ENCODE measurements at places on chromosomes 6 and 20.

GRCh38 chr6:112309244-112309643, 37.9 kb upstream of the RFPL4B start:
- DNase-seq: no peak

- peak; percentile 53 for DNase-seq
These were observed at the start of gene LAMA2 for GRCh38 chr6:128882991-128883611. TSS of gene LAMA2 (plus strand) at chr6:128883138. CDS start at chr6:128883246, 108 bp downstream.

DNA sequence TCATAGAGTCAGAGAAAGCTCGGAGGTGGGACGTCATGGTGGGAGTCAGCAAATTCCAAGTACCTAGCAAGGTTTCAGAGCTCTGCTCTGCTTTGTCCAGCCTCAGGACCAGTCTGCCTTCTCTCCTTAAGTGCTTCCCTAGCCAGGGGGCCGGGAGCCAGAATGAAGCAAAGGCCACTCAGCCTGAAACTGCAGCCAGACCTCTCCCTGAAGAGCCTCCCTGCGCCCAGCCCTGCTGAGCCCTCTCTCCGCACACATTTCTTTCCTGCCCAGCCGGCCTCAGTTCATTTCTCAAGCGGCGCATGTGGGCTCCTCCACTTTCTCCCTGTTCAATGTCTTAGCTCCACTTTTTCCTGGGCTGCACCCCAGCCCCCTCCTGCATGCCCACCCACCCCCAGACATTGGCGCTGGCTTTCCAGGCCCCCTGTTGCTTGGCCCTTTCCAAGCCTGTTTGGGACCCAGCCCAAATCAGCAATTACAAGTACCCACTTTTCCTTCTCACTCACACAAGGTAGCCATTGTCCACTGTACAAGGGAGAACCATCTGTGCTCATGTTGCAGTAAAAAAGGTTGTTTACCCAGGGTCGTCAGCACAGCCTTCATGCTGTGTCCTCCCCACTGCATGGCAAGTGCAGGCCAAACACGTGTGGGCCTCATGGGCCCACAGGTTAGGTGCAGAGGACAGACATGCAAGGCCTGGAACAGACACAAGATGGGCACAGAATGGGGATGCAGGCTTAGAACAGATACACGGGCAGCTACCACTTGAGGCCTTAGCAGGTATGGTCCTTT, 147.1 kb downstream of the MRPL14 start:
- DNase-seq: peak; percentile 35

DNA sequence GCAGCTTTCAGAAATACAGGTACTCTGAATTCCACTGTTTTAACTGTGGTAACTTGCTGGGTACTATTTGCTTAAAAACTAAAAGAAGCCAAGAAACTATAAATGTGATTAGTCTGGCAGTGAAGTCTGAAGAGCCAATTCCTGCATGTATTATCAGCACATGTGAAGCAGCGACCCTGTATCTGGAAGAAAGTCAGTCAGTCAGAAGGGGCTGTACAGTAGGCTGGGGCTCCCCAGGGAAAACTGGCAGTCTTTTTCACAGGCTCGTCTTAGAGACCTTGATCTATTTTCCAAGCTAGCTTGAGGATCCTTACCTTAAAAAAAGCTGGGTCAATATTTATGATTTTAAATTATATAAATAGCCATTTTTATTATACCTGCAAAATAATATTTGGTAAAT, 104.9 kb downstream of the PDSS2 start:
- DNase-seq: no peak

DNA sequence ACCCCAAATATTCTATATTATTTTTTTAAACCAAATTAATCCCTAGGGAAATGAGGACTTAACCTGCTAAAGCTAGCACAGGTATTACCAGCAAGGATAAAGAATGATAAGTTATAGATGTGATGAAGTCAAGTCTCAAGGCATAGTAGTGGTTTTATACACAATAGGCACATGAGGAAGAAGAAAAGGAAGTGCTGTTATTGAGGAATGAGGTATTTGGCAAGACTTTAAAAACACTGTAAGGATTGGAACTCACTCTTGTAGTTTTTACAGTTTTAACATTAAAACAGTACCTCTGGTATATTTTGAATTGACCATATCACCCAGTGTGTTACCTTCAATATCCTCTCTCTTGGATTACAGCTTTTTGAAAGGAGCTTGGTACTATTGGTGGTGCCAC, 54.6 kb downstream of the PHF3 start:
- DNase-seq: no peak

- no peak for DNase-seq
These were observed 9.3 kb downstream of the NAPB start for GRCh38 chr20:23412026-23412425.

GRCh38 chr6:33297956-33298772, 578 bp downstream of the RGL2 start:
- no peak for DNase-seq

- DNase-seq: no peak
These were observed 81.1 kb downstream of the ATP9A start for GRCh38 chr20:51687108-51687507.

DNA sequence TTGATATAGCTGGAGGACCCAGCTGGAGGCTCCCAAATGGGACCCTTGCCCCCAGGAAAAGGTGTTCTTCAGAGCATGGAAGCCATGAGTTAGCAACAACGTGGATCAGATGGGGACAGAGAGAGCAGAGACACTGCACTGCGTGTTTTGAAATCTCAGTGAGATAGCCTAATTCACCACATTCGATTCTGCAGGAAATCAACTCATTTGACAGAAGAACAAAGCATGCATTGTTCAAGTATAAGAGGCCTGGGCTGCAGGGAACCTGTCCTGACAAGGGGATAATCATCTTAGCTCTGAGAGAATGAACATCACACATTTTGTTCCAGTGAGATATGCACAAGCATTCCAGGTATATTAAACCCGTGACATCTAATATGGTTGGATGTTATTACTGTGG, 450.2 kb downstream of the CDH26 start:
- DNase-seq: no peak

DNA sequence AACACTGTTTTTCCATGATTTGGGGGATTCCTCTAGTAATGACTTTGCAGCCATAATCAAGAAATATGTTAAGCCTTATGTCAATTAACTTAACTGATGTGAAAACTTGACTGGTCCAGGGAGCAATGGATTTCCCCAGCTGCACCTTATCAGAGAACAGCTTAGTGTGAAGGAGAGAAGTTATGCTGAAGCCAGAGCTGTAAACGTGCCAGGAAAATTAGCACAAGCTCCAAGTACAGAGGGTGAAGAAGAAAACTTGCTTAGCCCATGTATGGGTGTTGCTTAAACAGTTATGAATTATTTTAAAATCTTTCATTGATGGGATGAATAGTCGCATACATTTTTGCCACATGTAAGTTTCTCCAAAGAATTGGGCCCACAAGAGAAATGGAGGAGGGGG, 214.9 kb upstream of the RNF217 start:
- DNase-seq: no peak

DNA sequence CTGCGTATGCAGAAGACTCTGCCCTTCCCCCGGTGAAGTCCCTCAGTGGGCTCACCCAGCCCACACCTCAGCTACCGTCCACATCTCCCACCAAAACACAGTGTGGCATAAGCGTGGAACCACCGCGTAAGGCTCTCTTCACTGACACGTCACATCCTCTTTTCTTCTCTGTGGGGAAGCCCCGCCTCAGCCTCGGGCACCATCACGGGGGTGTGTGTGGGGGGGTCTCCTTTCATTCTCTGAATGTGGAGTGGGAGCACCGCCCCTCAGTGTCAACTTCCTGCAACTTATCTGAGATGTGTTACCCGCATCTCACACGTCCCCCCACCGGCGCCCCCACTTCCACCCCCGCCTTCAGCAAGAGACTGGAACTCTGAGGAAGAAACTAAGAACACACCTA, 388.4 kb upstream of the JARID2 start:
- peak; percentile 85 for DNase-seq

DNA sequence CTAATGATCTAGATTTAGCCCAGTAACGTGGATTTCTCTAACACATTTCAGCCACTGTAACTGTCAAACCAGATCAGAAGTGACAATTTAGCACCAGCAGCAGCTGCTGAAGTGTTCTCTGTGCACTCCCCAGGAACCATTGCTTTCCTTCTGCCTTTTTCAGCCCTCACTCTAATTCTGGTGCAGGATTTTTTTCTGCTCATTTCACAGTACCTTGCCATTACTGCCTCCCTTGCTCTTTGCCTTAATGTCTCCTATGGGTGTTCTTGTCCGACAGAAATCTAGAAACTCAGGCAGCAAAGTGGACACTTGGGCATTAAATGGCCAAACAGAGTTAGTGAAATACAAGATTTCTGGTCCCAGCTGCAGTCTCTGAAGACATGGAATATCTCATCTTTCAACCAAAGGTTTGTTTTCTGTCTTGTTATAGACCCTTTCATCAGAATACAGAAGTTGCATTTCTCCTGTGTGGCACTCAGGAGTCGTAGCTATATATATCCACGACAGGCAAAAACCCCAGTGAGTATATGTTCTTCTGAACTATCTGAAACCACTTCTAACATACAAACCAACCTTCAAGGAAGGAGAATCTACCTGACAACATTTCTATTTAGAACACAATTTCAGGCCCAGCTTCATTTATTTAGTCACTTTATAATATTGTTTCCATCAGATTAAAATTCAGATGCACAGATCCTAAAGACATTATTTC, 92.9 kb downstream of the THEMIS start:
- DNase-seq: no peak

DNA sequence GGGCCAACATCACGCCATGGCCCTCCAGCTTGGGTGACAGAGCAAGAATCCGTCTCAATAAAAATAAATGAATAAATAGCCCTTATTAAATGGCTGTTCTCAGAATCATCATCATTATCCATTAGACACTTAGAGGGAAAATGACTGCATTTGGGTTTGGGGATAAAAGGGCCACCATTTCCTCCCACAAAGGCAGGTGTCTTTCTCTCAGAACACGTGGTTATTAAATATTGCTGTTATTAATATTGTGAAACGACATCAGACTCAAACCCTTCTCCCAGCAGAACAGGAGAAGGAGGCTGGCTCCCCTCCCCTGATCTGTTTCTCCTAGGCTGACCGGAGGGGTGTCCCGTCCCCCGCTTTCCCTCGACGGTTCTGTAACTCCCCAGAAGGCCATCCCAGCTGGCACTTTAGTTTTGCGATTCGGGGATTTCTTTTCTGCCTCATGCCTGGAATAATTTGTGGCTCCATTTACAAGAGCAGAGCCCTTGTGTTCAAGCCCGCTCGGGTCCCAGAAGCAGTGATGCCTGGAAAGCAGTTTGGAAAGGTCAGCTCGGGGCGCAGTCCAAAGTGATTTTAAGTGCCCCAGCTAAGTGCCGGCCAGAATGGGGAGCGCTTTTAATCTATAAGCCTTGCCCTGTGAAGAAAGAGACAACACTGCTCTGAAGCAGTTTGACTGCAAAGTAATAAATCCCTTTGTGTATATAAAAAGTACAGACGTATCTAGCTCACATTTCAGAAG, 41.9 kb downstream of the EYA2 start:
- no peak for DNase-seq
